ENCODE measurements at places on chromosomes 12 and 14.

DNA sequence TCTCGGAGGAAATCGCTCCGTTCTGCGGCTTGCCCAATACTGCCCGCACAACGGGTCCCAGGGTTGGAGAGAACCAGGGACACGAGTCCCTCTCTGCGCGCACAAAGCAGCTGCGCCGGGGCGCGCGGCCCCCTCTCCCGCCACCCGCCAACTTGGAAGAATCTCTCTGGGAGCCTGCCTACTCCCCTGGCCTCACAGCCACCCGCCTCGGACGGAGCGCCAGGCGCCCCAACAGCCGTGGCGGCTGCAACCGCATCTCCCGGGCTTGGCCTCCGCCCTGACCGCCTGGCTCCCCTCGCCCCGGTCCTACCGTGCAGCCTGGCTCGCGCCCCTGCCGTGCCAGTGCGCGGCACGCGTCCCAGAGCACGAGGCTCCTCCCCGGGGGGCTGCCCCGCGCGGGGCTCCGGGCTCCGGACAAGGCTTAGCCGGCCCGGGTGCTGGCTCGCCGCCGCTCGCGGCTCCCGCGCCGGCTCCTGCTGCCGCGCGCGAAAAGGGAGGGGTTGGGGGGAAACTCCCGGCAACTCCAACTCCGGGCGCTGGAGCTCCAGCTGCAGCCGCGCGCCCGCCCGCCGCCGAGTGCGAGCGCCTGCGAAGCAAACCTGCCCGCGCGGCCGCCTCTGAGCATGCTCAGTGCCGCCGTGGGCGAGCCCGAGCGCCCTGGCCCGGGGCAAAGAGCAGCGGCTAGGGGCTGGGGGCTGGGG lies at the start of gene STXBP6:
Gene STXBP6, minus strand, starts transcription at position 580 of the 701 bp plus-strand sequence. CDS start 75,329 bp downstream, outside the sequence.
- DNase-seq: no peak

- DNase-seq: no peak
Observed at GRCh38 chr12:6539314-6539682, 5.0 kb downstream of the GAPDH start.

DNA sequence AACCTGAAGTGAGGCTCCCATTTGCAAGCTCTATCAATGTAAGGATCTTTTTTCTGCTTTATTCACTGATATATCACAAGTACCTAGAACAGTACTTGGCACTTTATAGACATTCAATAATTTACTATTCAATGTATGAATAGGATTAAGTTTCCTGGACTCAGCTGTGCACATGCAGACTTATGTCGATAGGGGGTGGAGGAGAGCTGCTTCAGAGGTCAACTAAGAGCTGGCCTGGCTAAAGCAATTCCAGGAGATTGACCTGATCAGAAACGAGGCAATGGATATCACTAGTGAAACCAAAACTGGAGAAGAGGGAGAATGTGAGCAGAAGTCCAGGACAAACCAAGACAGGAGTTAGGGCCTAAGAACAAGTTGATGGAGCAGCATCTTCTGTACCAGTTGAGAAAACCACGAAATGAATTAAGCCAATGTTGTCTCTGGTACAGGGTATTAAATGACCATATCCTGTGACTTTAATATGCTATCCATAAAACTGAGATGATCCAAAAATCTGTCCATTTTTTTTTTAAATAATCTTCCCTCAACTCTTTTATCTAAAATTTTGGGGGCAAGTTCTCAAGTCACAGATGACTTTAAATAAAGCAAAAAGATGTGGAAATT lies 169.2 kb downstream of the PIK3C2G start:
- DNase-seq: no peak

DNA sequence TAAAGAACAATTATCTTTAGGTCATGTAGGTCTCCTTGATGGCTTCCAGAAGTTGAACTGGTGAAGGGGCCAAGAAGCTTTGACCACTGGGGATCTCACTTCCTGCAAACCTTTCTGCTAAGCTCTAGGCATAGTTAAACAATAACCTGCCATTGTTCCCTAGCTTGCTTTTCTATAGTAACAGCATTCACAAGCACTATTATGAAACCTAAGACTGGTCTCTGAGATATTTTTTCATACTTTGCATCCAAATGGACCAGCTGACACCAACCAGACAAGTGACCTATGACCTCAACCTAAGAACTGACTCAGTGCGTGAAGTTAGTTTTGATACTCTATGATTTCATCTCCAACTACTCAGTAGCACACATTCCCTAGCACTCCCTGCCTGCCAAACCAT lies 129.1 kb downstream of the PTPRB start:
- no peak for DNase-seq

- no peak for DNase-seq
Observed at GRCh38 chr14:92652413-92653151, 95.8 kb downstream of the LGMN start.

- no peak for DNase-seq
Observed at GRCh38 chr14:91149462-91149861, 35.6 kb downstream of the DGLUCY start.

DNA sequence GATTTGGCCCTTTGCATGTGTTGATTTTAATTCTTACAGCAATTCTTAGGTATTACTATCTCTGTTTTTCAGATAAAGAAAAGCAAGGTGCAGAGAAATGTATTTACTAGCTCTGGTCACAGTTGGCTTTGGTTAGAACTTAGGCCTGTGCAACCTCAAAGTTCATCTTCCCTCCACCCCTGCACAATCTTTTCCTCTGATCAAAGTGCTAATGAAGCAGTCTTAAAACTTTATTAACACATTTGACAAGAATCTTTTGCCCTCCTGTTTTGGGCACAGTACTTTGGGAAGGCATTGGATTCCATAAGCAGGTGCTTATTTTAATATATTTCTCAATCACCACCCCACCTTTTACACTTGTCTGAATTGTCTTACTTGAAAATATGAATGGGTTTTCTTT lies 2.7 kb downstream of the IRAK4 start:
- DNase-seq: no peak

DNA sequence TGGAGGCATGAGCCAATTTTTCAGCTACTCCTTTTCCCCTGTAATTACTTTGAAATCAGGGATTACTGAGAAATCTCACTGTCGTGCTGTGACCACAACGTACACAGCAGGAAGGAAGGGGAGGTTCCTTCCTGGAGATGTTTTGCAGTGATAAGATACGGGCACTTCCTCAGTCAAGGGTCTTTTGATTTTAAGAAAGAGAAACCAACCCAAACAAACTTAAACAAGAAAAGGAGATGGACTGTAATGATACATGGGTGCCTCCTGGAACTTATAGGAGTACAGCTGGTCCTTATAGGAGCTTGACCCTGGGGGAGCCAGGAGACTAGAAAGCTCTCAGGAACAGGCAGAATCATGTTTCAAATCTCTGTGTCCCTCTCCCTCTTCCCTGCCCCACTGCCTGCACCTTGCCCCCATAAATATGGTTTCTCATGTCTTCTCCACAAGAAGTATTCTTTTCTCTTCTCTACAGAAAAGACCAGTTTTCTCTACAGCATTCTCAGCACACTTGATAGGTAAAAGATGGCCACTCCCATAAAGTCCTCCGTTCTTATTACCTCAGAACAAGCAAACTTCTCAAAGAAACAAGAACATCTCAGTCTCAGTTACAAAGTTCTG lies 281.1 kb upstream of the AMIGO2 start:
- no peak for DNase-seq

GRCh38 chr14:21917699-21918436 lies 244.2 kb upstream of the OR4E1 start:
- no peak for DNase-seq

- DNase-seq: no peak
Observed at GRCh38 chr14:103126873-103127304, 3.6 kb downstream of the TNFAIP2 start.

GRCh38 chr12:90870971-90871725 lies 83.8 kb downstream of the CCER1 start:
- no peak for DNase-seq

- DNase-seq: peak; percentile 65
Observed at GRCh38 chr12:57240066-57240921, 10.7 kb downstream of the STAC3 start.

- DNase-seq: no peak
Observed at GRCh38 chr14:100674428-100674827, 52.3 kb upstream of the DLK1 start.

DNA sequence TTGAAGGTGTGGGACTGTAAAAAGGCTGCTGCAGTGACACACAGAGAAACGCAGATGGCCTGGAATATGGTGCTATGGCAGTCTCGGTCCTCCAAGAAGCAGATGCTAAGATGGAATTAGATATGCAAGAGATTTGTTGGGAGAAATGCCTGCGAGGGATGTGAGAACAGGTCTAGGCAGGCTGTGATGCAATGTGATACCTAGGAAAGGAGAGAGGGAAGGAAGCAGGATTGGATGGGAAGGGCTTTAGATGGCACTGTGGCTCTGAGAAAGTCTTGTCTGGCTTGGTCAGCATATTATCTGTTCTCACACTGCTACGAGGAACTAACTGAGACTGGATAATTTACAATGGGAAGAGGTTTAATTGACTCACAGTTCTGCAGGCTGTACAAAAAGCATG lies 374.4 kb downstream of the BCAT1 start:
- no peak for DNase-seq

- no peak for DNase-seq
Observed at GRCh38 chr12:98439981-98440581, 75.3 kb upstream of the TMPO start.

DNA sequence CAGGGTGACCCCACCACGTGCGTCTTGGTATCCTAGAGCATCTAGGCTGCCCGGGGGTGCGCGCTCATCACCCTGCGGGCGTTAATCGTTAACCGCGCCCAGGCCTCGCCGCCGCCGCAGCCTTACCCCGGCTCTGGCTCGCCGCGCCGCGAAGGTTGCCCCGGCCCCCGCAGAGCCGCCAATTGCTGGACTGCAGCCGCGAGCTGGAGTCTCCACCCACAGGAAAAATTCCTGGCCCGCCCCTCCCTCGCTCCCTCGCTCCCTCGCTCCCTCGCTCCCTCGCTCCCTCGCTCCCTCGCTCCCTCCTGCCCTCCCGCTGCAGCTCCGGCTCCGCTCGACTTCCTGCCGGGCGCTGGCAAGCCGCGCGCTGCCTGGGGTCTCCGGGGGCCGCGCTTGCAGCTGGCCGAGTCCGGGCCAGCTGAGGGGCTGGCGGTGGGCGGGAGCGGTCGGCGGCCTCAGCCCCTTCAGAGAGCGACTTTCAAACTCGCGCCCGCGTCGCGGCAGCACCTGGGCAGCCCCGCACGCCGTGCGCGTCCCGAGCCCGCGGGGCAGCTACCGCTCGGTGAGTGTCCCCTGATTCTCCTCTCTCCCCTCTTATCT lies at the start of gene PLEKHG3:
Gene PLEKHG3, plus strand, starts transcription at position 282 of the 600 bp plus-strand sequence. CDS start 23,208 bp downstream, outside the sequence.
- DNase-seq: no peak

DNA sequence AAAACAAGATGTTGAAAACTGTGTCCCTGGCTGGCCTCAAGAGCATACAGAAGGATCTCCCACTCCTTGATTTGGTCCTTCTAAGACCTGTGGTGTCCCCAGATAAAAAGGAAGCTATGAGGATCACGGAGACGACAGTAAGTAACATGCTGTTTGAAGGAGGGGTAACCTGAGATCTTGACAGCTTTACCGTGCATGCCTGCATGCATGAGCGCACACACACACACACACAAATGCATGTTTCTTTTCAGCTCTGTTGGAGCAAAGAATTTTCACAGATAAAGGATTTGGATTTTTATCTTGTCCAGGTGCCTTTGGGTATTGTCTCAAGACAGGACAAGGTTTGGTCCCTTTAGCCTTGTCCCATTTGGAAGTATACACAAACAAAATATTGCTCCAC lies 411.6 kb upstream of the CCDC196 start:
- no peak for DNase-seq
